Activated CD4-positive, alpha-beta T cell treated with anti-CD3 and anti-CD28 coated beads, Interleukin-2, Interleukin-4, amounts not matched to agents 100 ng/mL and 50 ng/mL, durations not matched to agents 16 hours and 8 hours (primary cell): ENCODE measurements at places on chromosomes 7 and 10.
A peak's percentile ranks its signal among the peaks of the same experiment; 100 is the strongest.

GRCh38 chr7:34453150-34453549, 204.9 kb upstream of the NPSR1 start:
- no peak for DNase-seq

DNA sequence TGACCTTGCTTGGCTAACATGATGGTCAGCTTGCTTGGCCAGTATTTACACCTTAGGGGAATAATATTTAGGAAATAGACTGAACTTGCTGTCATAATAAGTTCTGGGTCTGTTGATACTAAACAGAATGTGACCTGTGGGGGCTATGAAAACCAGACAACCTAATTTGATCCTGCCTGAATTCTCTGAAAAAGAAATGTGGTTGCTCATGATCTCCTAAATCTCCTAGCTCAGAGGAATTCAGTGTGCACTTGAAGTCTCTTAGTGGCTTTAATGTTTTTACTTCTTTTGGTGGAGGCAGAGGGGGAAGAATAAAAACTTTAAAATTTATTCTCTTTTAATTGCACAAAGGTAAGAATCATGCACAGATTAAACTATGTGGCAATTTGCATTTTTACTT, 205.2 kb downstream of the SEC23IP start:
- DNase-seq, result no peak

DNA sequence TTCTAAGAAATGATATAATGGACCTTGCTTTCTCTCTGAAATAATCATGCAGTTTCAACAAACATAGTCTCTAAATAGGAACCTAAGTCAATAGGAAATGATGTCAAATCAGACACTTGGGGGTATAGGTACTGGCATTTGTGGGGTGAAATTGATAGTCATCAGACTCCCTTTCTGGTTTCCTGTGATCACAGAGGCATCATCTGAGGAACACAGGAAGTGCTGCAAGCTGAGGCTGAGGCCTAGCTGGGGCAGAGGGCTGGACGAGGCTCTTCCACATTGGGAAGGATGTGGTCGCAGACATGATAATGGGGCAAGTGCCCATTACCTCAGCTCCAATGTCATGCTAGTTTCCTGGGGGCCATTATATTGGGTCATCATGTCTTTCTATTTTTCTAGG, 33.5 kb upstream of the TARP start:
- DNase-seq, result peak; percentile 62

- DNase-seq, result no peak
Measured at GRCh38 chr7:23449941-23450340, 20.4 kb downstream of the IGF2BP3 start.

- no peak for DNase-seq
Measured at GRCh38 chr10:98134117-98134430, 383 bp upstream of the R3HCC1L start.

- no peak for DNase-seq
Measured at GRCh38 chr10:77164616-77165311, 472.8 kb downstream of the KCNMA1 start.

DNA sequence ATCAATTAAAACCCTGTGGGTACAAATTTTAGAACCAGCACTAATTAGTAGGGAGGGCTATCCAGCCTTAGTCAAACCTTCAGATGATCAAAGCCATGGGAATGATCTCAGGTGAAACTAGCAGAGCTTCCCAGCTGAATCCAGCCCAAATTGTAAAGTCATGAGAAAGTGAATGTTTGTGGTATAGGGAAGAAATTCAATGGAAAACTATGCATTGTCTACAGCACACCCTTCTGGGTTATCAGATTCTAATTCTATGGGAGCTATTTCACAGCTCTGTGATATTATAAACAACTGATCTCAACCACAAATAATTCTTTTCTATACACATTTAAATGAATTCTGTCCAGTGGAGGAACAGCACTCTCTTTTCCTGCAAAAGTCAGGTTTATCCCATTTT, 24.6 kb upstream of the BMPER start:
- no peak for DNase-seq

- DNase-seq, result no peak
Measured at GRCh38 chr7:17787257-17787656, 153.0 kb downstream of the SNX13 start.

GRCh38 chr7:108114117-108114841, 15.9 kb downstream of the LAMB4 start:
- DNase-seq, result peak; percentile 13

DNA sequence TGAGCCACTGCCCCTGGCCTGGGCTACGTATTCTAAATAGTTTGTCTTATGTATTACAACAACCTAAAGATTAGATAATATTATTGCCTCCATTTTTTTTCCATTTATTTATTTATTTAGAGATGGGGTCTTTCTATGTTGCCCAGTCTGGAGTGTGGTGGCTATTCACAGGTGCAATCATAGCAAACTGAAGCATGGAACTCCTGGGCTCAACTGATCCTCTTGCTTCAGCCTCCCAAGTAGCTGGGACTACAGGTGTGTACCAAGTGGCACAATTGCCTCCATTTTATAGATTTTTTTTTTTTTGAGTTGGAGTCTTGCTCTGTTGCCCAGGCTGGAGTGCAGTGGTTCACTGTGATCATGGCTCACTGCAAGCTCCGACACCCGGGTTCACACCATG, 6.5 kb upstream of the TRA2A start:
- DNase-seq, result no peak

DNA sequence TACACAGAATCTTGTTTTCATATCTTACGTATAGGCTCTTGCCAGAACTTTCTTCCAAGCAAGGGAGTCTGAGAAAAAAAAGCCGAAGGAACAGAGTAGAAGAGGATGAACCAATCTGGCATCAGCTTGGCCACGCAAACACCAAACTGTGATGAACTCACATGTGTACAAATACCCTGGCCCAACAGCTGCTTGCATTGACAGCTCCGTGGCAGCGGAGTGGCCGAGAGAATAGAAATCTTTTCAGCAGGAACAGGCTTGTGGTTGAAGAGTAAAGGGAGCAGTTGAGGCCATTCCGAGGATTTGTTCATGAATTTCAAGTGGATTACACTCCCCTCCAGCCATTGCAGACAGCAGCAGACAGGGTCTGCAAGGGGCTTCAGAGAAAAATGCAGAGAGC, 173.8 kb upstream of the PLXNA4 start:
- no peak for DNase-seq

GRCh38 chr7:111006691-111007090, 84.2 kb upstream of the LRRN3 start:
- no peak for DNase-seq
